ENCODE measurements at places on chromosomes 2 and 18. TPM values are rescaled to one million over a fixed set of nuclear protein-coding genes. Genes with fewer than 3 reads are reported as not detected.

DNA sequence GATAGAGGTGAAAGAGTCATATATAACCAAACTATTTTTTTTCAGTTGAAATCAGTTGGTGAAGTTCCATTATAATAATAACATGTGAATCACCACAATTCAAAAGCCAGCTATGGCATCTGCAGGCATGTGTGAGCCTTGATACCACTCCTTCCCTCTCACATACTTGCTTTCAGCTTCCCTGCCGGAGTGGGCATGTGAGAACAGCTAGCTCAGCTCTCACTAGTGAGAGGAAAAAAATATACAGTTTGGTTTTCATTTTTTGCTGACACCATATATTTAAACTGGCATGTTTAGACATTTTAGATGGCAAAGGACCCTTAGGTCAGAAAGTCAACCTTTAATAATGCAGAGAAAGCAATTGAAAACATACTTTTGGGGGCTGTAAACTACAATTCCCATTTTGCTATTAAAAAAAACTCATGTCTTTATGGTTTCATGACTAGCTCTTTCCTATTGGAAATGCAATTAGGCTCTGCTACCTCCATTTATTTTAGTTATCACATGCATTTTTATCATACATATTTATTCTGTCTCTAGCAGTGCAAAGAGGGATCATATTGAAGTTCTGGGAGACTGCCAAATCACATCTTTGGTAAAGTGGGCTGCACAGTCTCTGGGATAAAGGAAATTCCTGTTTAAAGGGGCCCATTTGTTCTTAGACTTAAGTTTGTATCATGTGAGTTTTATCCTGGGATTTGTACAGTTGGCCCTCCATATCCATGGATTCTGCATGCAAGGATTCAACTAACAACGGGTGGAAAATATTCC, 33.2 kb upstream of the SLC40A1 start:
- H3K27ac ChIP-seq: no peak overlapping the region
- no peak for DNase-seq
- no peaks in the 10 kb centered on the region for H3K4me1 ChIP-seq
- H3K36me3 ChIP-seq: no peaks in the 10 kb centered on the region
- peaks cover 2% of the 10 kb centered on the region for H3K27me3 ChIP-seq
- no peak overlapping the region for H3K4me3 ChIP-seq

- no peak overlapping the region for H3K27ac ChIP-seq
- no peaks in the 10 kb centered on the region for H3K27me3 ChIP-seq
- H3K4me3 ChIP-seq: no peak overlapping the region
- H3K36me3 ChIP-seq: peaks cover 39% of the 10 kb centered on the region
- peaks cover 20% of the 10 kb centered on the region for H3K4me1 ChIP-seq
- DNase-seq: no peak
Measured at GRCh38 chr18:41969881-41970280, 14.8 kb downstream of the PIK3C3 start.

DNA sequence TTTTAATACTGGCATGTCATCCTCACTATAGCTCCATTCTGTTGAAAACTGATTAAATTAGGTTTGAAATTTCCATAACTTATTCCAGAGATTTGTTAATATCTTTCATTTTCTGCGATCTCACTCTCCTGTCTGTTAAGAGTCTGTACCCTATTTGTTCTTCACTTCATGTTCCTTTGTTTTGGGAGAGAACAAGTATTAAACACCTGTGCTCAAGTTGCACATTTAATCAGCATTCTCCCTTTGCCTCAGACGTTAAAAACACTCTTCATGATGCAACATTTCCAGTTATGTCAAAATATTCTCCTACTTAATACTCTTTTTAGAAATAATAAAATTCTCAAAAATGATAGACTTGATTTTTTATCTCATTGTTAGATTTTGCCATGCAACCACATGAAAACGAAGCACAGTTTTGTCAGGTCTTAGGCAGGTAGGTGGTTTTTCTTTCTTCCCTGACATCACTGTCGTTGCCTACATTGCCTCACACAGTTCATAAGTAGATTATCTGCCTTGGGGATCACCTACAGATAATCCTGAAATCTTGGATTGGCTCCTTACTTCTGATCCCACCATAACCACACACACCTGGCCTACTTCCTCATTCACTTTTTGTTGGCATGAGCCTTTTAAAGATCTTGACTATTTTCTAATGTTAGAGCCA, 109.9 kb downstream of the GAREM1 start:
- no peaks in the 10 kb centered on the region for H3K4me1 ChIP-seq
- H3K27me3 ChIP-seq: peaks cover 9% of the 10 kb centered on the region
- H3K36me3 ChIP-seq: no peaks in the 10 kb centered on the region
- no peak for DNase-seq
- H3K4me3 ChIP-seq: no peak overlapping the region

DNA sequence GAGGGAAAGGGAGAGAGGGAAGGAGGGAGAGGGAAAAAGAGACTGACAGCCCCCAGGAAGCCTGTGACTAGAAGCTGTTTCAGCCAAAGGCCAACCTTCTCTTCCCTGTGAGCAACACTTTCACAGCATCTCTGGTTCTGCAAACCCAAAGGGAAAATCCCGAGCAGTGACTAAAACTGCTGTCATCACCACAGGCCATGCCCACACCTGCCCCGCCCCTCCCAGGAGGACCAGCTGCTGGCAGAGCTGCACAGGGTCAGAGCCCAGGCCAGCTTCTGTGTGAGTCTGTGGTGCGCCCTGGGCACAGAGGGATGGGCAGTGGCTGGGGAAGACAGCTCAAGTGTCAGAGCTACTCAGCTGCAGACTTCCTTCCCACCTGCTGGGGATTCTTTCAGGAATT, 64.9 kb upstream of the OTOS start:
- no peaks in the 10 kb centered on the region for H3K36me3 ChIP-seq
- peaks cover 32% of the 10 kb centered on the region for H3K27me3 ChIP-seq
- no peak for DNase-seq
- H3K27ac ChIP-seq: no peak overlapping the region
- H3K4me1 ChIP-seq: no peaks in the 10 kb centered on the region
- H3K4me3 ChIP-seq: no peak overlapping the region

- H3K27ac ChIP-seq: no peak overlapping the region
- no peaks in the 10 kb centered on the region for H3K4me1 ChIP-seq
- DNase-seq: no peak
- no peaks in the 10 kb centered on the region for H3K27me3 ChIP-seq
- H3K4me3 ChIP-seq: no peak overlapping the region
Measured at GRCh38 chr18:55189972-55190371, 230.7 kb upstream of the CCDC68 start.

- H3K36me3 ChIP-seq: no peaks in the 10 kb centered on the region
- DNase-seq: no peak
- H3K4me1 ChIP-seq: peaks cover 12% of the 10 kb centered on the region
- H3K27ac ChIP-seq: no peak overlapping the region
- H3K27me3 ChIP-seq: peaks cover 16% of the 10 kb centered on the region
Measured at GRCh38 chr18:79804130-79804787, 6.5 kb downstream of the KCNG2 start.

DNA sequence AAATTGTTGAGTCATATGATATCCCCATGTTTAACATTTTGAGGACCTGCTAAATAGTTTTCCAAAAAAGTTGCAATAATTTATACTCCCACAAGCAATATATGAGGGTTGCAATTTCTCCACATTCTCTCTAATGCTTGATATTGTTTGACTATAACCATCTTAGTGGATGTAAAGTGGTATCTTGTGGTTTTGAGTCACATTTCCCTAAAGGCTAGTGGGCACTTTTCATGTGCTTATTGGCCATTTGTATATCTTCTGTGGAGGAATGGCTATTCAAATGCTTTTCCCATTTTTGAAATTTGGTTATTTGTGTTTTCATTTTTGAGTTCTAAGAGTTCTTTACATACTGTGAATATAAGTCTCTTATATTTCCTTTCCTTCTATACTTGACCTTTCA, 82.7 kb downstream of the SCG2 start:
- DNase-seq: no peak
- H3K27me3 ChIP-seq: no peaks in the 10 kb centered on the region
- no peak overlapping the region for H3K27ac ChIP-seq
- no peaks in the 10 kb centered on the region for H3K4me1 ChIP-seq
- no peak overlapping the region for H3K4me3 ChIP-seq

DNA sequence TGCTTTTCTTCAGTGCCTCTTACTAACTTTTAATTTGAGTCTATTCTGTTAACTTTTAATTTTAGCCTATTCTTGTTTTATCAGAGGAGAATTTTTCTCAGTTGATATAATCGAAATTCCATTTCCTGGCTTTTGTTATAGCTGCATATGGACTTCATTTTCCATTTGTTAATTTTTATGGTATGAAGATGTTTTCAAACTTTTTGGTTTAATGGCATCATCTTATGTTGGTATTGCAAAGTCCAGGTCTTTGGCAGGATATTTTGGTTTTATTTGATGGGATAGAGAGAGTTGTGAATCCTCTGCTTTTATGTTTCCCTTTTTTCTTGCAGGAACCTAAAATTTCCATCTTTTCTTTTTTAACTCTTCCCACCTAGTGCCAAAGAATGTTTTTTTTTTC, 70.9 kb upstream of the RAPGEF4 start:
- peaks cover 2% of the 10 kb centered on the region for H3K27me3 ChIP-seq
- H3K27ac ChIP-seq: no peak overlapping the region
- DNase-seq: no peak
- H3K4me3 ChIP-seq: no peak overlapping the region
- H3K4me1 ChIP-seq: no peaks in the 10 kb centered on the region
- H3K36me3 ChIP-seq: no peaks in the 10 kb centered on the region

DNA sequence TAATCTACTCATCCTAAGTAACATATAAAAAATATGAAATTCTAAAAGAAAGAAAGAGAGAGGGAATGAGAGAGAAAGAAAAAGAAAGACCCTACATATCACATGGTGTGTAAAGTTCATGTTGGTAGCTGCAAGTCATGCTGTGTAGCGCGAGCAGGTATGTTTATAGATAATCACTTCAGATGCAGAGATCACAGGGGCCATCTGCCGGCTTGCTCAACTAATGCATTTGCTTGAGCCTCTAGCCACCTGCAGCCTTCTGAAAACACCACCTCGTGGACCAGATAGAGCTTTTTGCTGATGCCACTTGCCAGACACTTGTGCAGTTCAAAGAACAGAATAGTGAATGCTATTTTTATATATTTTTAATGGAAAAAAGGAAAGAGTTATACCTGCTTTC, 37.6 kb downstream of the CDH7 start:
- no peak for DNase-seq
- no peaks in the 10 kb centered on the region for H3K27me3 ChIP-seq
- no peak overlapping the region for H3K27ac ChIP-seq
- H3K36me3 ChIP-seq: no peaks in the 10 kb centered on the region
- H3K4me3 ChIP-seq: no peak overlapping the region
- H3K4me1 ChIP-seq: no peaks in the 10 kb centered on the region

DNA sequence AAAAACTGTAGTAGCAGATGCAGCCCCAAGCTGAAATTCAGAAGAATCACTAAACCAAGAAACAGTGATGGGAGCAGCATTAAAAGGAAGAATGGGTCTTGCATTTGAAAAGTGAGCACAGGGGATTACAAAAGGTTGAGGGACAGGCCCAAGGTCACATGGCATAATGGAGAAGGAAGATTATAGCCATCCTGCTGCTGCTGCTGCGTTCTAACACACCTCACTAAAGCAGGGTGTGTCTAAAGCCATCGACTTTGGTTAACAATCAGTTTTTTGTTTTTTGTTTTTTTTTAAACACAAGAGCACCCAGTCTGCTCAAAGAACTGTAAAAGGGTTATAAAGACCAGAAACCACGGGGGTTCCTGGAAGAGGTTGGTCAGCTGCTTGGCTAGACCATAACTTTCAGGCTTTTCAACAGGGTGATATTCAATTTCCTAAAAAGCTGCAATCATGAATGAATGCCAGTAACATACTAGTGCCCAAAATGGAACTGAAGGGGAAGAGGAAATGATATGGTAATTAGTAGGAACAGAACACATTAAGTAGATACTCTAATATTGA, 102.6 kb downstream of the MYO5B start:
- H3K4me3 ChIP-seq: no peak overlapping the region
- H3K36me3 ChIP-seq: no peaks in the 10 kb centered on the region
- H3K27ac ChIP-seq: no peak overlapping the region
- DNase-seq: no peak
- H3K4me1 ChIP-seq: no peaks in the 10 kb centered on the region
- peaks cover 33% of the 10 kb centered on the region for H3K27me3 ChIP-seq

Gene INHA
- total RNA-seq: not detected

Gene MYO1B
- total RNA-seq: 1.6 TPM

Gene CUL3
- total RNA-seq: 79.8 TPM

Gene CREB1
- total RNA-seq: 115 TPM

Gene VAMP8
- total RNA-seq: 99.6 TPM
